ENCODE measurements at places on chromosomes 12 and 14.
A peak's percentile ranks its signal among the peaks of the same experiment; 100 is the strongest.

- no peak for DNase-seq
Measured at GRCh38 chr14:80638620-80639515, 302.7 kb downstream of the CEP128 start.

DNA sequence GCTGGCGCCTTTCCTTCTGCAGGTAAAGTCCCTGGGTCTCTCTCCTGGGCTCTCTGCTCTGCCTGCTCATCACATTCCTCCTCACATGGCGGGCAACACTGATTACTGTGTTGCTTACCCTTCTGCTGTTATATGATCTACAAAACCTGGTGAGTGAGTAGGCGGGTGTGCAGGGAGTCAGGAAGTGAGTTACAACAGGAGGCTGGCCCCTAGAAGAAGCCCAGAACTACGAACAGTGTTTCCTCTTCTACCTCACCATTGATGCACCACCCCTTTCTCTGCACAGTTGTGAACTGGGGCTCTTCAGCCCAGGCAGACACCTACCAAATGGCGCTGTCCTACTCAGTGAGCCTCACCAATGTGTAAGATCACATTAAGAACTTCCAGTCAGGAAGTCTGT lies 4.9 kb upstream of the KLHL33 start:
- DNase-seq, result peak; percentile 19

- DNase-seq, result no peak
Measured at GRCh38 chr14:52363041-52363704, 49.1 kb downstream of the PTGER2 start.

DNA sequence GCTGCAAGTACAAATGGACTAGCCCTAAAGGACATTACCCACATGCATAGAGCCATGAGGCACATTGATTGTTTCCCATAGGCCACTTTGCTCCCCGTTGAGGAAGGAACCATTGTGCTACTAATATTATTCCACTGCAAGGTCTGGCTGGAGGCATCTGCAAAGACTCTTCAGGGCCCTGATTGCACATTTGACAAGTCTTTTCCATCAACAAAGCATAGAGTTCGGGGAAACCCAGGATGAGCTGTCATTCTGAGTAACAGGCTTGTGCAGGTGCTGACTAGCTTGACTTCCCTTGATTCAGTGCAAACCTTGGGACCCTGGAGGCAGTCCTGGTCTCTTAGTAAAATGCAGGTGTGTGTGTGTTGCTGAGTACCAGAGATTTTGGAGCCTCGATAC lies 73.8 kb downstream of the SUSD6 start:
- peak; percentile 81 for DNase-seq

GRCh38 chr12:104952816-104953215 lies 5.3 kb downstream of the SLC41A2 start:
- no peak for DNase-seq

- peak; percentile 76 for DNase-seq
Measured at GRCh38 chr14:97380539-97380941, 583.4 kb downstream of the VRK1 start.

DNA sequence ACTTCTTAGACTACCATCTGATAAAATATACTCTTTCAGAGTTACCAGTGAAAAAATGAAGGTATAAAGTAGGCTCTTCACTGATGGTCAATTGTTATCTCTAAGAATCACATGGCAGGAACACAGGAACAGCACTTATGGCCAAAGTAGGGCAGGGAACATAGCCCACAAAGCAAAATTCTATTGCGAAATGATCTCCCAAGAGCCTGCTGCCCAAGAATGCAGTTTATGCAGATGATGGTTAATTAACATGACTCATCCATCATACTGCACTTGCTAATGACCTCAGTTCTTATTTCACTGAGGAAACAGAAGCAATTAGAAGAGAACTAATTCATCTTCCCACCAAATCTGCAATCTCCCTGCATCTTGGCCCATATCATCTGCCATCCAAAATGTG lies 133.8 kb downstream of the SLC2A13 start:
- DNase-seq, result no peak
